ENCODE measurements at places on chromosomes 3 and 15.

- DNase-seq: no peak
These were observed 9.1 kb upstream of the AP2M1 start for GRCh38 chr3:184165543-184165942.

DNA sequence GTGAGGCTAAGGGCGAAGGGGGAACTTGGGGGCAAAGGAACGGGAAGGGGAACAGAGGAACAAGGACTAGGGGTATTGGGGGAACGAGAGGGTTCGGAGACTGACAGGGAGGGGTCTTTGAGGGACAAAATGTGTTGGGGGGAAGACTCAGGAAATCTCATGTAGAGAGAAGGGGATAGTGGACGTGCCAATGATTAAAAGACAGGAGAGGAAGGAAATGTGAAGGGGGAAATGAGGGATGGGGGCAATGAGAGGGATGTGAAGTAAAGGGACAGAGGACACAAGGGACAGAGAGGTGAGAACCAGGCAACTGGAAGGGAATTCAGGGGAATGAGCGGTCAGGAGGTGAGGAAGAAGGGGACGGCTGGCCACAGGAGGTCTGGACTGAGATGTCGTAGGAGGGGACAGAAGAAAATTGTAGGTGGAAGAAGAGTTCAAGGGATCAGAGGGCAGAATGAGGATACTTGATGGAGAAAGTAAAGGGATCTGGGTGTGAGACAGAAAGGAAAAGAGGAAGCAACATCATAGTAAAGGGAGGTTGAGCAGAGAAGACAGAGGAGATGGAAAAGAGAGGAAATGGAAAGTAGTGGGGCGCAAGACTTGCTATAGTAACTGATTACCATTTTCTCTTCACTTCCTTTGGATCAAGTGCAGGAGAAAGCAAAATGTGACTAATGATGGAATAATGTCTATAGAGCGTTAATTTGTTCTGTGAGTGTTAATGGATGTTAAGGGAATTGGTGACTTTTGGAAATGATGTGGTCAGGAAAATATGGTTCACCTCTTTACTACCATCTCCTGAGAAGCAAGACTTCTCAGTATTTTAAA lies 749 bp downstream of the RAB8B start:
- no peak for DNase-seq

DNA sequence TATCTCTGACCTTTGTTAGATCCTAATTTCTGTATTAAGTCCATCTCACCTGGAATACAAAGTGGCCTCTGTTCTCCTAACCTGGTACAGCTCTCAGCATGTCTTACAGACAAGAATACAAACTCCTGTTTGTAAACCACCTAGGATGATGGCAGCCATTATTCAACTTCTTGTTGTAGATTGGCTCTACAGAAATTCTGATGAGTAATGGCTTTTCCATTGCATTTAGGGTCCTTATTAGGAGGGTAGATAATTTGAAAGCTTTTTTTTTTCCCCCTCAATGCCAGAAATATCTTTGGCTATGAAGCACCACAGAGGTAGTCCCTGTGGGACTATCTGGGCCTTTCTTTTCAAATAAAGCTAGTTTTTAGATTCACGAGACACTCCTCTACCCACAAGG lies 9.8 kb downstream of the NR2E3 start:
- no peak for DNase-seq

- DNase-seq: no peak
These were observed 444.9 kb upstream of the THBS1 start for GRCh38 chr15:39135989-39136388.

GRCh38 chr15:54014067-54014655 lies 35.9 kb downstream of the UNC13C start:
- DNase-seq: no peak

GRCh38 chr3:30904996-30905395 lies 10.5 kb upstream of the GADL1 start:
- DNase-seq: no peak

DNA sequence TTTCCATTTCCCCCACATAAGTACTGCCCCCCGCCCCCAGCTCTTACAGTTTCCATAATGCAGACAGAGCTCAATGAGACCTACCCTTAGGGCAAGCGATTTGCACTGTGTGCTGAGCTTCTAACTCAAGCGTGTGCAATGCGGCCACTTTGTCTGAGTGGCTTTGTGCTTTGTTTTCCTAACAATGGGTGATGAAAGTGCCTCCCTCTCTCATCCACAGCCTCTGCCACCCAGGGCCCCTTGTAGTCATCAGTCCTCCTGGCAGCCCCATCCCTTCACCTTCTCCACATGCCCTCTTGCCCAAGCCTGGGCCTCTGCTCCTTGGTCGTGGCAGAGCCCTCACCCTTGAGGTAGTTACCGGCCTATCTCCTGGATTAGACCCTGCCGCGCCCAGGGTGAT lies 17.2 kb downstream of the DAPK2 start:
- no peak for DNase-seq

GRCh38 chr3:14246414-14246813 lies 67.8 kb downstream of the LSM3 start:
- DNase-seq: no peak

GRCh38 chr3:144055604-144056003 lies 84.0 kb downstream of the DIPK2A start:
- DNase-seq: no peak

DNA sequence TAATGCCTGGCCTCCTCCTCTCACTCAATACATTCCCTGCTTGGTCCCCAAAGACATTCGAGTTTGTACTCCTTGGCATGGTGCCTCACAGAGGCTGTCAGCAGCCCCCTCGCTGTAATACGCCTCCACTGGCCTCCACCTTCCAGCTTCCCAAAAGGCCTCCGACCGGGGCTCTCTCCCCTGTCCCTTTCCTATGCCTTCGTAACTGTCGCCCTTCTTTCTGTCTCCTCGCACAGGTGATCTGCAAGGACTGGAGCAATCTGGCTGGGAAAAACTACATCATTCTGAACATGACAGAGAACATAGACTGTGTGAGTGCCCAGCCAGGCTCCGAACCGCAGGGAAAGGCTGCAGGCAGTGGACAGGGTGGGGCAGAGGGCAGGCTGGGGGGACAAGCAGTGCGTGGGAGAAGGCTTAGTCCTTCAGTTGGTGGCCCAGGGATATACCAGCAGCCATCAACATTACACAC lies 10.7 kb upstream of the ABTB1 start:
- no peak for DNase-seq

DNA sequence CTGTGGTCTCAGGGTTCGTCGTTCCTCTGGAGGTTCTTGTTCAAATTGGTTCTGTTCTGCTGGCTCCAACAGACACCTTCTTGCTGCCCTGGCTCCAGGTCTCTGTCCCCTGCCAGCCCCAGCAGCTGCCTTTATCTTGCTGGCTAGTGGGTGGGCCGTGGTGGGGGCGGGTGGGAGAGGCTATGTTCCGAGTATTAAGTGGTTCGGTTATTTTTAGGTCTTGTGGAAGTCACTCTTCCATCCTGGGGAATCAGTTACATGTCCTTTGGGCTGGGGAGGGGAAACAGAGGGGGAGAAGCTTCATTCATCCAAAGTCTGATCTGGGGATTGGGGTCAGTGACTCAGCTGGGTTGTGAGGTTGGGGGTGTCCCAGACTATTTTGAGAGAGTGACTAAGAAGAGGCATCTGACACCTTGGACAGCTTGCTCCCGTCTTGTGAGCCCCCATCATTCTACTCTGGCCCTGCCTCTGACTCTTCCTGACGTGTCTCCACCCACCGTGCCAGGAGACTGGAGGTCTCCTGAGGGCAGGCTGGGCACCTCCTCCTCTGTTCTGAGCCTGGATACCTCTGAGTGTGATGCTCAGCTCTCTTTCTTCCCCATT lies at the start of gene XIRP1:
Gene XIRP1 (minus strand): TSS at position 106 of the 603 bp plus-strand sequence. CDS start 3,150 bp downstream, outside the sequence.
- peak; percentile 50 for DNase-seq

DNA sequence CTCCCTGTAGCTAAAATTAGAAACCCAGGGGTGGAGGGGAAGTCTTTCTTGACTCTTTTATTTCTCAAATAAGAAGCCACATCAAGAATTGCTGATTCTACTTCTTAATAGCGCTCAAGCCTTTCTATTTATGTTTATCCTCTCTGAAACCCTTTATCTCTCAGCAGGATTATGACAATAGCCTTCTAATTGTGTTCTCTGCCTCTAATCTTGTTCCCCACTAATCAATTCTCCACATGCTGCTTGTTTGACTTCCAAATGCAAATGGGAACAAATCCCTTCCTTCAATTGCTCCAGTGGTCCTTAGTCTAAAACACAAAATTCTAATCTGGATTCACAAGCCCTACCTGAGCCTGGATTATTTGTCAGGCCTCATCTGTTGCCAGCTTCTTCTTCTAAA lies 43.7 kb upstream of the CFAP20DC start:
- no peak for DNase-seq

GRCh38 chr3:183181606-183182005 lies 19.1 kb upstream of the LAMP3 start:
- no peak for DNase-seq

GRCh38 chr15:77040673-77041072 lies 30.2 kb downstream of the TSPAN3 start:
- DNase-seq: no peak

DNA sequence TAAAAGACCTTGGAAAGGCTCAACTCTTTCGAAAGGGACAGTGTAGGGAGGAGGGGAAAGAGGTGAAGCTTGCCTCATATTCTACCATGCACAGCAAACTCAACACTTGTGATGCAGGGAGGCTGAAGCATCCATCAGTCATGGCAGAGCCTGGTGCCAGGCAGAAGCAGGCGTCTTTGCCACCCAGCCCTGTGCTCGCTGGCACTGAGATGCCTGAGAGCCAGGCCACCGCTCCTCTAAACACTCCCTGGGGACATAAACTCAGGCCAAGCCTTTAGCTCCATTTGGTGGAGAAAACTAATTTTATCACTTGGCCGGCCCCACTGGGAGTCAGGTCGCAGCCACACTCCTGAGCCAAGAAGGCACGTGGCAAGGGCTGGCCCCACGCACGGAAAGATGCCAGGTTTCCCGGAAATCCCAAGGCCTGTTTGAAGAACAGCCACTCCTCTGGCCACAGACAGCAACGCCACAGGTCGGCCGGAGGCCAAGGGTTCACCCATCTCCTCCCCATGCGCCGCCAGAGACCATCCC lies 30.7 kb downstream of the XXYLT1 start:
- no peak for DNase-seq

- no peak for DNase-seq
These were observed 113.4 kb downstream of the CD47 start for GRCh38 chr3:107977221-107978130.

GRCh38 chr3:156483426-156483825 lies 71.5 kb downstream of the SSR3 start:
- peak; percentile 3 for DNase-seq

DNA sequence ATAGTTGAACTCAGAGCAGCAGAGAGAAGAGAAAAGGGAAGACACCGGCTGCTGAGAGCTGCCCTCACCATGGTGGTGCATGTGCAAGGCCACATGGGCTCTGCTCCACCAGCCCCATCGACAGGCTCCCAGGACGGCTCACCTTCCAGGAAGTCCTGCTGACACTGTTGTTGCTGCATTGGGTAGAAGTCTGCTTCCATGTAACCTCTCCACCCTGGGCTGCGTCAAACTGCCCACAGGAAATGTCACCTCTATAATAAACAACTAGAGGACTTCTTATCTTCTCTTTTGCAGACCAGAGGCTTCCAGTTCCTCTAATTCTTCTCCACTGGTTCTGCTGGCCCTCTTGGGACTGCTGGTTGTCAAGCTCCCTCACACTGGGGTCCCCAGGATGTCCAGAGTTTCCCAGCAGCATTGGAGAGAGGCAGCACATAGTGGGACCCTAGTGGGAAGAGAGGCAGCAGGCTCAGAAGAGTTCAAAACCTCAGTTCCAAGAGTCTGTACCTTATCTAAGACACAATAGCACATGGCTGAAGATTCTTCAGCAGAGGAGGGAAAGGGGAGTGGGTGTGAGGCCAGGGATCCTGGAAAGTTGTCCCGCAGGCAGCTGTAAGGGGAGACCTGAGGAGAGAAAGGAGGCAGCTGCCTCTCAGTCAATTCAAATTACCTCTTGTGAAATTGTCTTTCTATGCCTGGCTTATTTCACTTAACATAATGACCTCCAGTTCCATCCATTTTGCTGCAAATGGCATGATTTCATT lies 5.8 kb upstream of the CCR3 start:
- DNase-seq: no peak

DNA sequence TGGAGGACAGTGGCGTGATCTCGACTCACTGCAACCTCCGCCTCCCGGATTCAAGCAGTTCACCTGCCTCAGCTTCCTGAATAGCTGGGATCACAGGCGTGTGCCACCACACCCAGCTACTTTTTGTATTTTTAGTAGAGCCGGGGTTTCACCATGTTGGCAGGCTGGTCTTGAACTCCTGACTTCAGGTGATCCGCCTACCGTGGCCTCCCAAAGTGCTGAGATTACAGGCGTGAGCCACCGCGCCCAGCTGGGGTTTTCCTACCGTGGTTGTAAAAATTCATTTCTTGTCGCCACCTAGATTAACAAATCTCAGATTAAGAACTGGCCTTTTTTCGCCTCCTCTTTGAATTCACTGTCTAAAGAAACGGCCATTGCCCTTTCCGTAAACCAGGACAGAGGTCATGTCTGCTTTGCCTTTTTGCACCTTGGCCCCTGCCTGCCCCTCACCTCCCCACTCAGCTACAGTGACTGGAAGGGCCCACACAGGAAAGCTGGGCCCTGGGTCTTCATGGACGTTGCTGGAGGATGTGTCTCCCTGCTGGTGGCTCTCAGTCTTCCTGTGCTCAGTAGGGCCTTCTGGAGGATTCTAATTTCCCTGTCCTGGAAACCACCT lies 17.2 kb downstream of the ZNF710 start:
- DNase-seq: no peak

DNA sequence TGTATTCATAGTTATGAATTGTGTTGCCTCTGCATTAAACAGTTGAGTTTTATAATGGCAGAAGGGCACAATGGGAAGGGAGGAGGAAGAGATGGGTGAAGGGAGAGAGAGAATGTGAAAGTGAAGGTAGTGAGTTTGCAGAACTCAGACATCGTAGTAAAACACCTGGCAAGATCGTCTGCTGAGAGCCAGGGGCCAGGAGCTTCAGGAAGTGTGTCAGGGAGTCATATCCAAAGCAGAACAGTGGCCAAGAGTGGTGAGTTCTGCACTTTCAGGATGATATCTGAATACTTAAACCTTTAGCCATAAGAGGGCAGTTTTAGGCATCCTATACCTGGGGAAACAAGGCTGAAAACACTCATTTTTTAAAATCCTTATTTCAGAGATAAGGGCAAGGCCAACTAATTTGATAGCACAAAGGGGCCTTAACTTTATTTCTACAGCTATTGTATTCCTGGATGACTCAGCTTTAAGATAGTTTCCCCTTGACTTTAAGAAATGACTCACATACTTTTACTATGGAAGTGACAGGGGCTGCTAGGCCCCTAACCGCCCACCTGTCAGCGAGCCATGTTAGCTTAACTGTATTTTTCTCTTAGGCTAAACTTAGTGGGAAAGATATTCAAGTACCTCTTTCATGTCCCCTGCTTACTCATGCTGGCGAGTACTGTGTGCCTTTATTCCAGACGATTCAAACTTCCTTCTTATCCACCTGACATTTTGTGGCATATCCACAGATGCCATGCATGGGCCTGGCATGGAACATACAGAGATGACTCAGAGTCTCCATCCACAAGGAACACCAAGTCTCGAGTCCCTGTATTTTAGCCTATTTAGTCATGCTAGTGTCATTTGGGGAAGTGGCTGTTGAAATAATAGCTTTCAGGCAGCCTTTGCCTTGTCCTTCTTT lies 53.9 kb downstream of the RLBP1 start:
- peak; percentile 71 for DNase-seq

GRCh38 chr3:134544316-134544715 lies 58.5 kb downstream of the CEP63 start:
- DNase-seq: no peak

- no peak for DNase-seq
These were observed 54.1 kb downstream of the TLE3 start for GRCh38 chr15:70043590-70043989.
